ENCODE measurements at places on chromosomes 6 and 20. TPM values are rescaled to one million over a fixed set of nuclear protein-coding genes. Genes with fewer than 3 reads are reported as not detected.

GRCh38 chr6:129842137-129842536, 19.0 kb downstream of the TMEM244 start:
- DNase-seq = no peak

- no peak for DNase-seq
Observed at GRCh38 chr20:33833333-33833732, 22.2 kb downstream of the CHMP4B start.

GRCh38 chr6:105174512-105174911, 5.3 kb downstream of the POPDC3 start:
- no peak for DNase-seq

DNA sequence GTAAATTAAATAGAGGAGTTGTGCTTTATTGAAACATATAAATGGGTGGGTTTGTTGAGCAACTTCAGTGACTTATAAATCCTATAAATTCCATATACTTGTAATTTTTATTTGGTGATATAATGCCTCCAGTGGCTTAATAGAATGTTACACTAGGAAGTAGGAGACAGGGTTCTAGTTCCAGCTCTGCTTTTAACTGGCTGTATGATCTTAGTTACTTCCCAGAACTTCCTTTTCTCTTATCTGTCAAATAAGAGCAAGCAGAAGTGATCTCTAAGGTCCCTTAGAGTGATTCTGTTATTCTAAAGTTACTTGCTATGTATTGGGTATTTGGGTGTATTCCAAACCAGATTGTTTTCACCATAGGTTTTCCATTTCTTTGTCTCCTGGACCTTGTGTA, 10.2 kb downstream of the ZSCAN23 start:
- DNase-seq = no peak

DNA sequence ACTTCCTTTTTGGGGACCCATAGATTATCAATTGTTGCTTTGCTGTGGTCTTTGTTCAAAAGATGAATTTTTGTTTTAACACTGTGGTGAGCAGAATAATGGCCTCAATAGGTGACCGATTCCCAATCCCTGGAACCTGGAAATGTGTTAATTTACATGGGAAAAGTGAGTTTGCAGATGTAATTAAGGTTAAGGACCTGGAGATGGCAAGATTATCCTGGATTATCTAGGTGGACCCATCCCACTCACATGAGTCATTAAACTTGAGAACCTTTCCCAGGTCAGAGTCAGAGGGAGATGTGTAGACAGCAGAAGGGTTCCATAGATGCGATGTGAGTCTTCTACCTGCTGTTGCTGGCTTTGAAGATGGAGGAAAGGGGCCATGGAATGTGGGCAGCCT, 36.2 kb upstream of the HBS1L start:
- DNase-seq = no peak

- no peak for DNase-seq
Observed at GRCh38 chr6:34246563-34247391, 2.0 kb downstream of the SMIM29 start.

- no peak for DNase-seq
Observed at GRCh38 chr6:164916087-164916486, 393.3 kb downstream of the C6orf118 start.

DNA sequence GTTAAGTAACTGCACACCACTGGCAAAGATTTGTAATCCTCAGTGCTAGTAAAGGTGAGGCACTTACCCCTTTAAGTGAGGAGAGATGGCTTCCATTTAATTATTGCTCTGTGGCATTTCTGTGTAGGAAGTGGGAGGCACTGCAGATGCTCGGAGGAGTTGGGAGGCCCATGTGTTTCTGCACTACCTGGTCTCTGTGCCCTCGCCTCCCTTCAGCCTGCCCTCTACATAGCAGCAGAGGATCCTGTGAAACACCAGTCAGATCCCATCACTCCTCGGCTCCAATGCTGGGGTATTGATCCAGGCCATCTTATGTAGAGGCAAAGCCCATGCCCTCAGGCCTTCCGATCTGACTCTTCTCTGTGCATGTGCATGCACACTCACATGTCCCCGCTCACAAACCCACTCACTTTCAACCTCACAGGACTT, 67.0 kb downstream of the SLX4IP start:
- DNase-seq = no peak

SYNGAP1 gene
- 24.8 TPM for total RNA-seq

Measured in prostate gland (tissue), 2 donors.